IMR-90 (cell line): ENCODE measurements at places on chromosomes 3 and 15. TPM values are rescaled to one million over a fixed set of nuclear protein-coding genes. Genes with fewer than 3 reads are reported as not detected.

IMPG2 gene
- 0.18 and 0.28 TPM in 2 replicates for total RNA-seq

UROC1 gene
- total RNA-seq = not detected in 2 replicates

MUC20 gene
- not detected in 2 replicates for total RNA-seq

SAMMSON gene
- not detected in 2 replicates for total RNA-seq

DPPA4 gene
- not detected in 2 replicates for total RNA-seq

ENTPD3 gene
- total RNA-seq = not detected in 2 replicates

BAHD1 gene
- 3.0 and 3.6 TPM in 2 replicates for total RNA-seq

GOLGA6D gene
- not detected in 2 replicates for total RNA-seq

COLQ gene
- under 0.01 and 0.18 TPM in 2 replicates for total RNA-seq

LOXL1 gene
- 146 and 148 TPM in 2 replicates for total RNA-seq

MYL3 gene
- not detected in 2 replicates for total RNA-seq

CTXN2 gene
- total RNA-seq = not detected in 2 replicates

TMC3 gene
- total RNA-seq = not detected in 2 replicates

AGBL1 gene
- total RNA-seq = not detected in 2 replicates
